ENCODE measurements at places on chromosomes 3 and 15.

GRCh38 chr3:15052335-15053242, 12.5 kb downstream of the MRPS25 start:
- DNase-seq = no peak

DNA sequence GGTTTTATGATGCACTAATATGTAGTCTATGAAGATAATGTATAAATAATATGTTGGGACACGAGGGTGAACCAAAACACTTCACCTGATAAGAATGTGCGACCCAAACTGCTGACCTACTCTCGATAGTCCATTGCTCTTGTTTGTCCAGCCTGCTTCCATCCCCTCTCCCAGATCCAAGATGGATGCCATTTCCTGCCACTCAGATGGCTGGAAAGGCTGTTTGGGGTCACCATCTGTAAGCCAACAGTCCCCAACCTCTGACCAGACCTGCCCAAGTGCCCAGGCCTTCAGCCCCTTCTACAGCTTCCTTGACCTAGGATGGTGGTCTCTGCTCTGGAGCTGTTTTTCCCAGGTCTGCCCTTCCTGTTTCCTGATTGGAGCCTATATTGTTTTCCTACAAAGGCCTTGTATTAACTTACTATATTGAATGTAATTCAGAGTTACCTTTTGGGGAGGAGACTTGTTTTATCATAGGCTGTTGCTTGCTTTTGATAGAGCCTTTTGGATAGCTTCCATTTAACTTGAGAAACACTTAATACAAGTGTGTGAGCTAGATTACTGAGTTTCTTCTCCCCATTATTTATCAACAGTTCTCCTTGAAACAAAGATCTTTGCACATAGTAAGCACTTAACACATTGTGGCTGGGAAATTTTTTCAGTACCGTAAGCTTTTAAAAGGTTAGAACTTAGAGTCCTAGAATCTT, 5.0 kb upstream of the PAQR9 start:
- DNase-seq = no peak

GRCh38 chr15:49688135-49688790, 67.4 kb downstream of the DTWD1 start:
- DNase-seq = no peak

DNA sequence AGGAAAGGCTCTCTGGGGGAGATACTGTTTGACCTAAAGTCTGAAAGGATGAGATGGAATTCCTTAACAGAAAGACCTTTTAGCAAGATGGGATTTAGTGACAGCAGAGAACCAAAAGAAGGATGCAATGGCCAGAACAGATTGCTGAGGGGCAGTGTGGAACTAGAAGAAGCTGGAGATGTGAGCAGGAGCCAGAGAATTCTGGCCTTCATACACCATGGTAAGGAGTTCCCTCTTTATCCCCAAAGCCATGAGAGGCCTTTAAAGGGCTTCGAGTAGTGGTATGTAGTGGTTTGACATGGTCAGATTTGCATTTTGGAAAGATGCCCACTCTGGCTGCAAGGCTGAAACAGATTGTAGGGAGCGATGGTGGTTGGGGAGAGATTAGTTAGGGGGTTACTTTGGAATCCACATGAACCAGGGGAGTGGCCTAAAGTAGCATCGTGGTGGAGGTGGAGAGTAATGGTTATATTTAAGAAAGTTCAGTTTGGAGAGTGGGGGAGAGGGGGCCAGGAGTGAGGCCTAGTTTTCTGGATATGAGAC, 34.0 kb upstream of the NPHP3 start:
- DNase-seq = no peak

DNA sequence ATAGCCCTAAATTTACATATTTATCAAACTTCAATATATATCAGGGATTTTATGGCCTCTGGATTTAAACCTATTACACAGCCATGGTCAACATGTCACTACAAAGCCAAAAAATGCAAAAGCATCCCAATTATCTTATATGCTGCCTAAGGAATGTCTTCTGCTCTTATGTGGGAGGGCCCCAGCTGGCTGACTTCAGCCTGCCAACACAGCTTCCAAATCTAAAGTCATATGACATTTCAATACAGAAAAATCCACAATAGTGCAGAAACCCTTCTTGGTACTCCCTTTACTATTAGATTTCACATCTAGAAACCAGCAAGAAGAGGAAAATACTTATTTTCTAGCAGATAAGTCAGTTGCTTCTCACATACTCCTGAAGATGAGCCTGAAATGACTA, 6.4 kb downstream of the PFN2 start:
- no peak for DNase-seq
